ENCODE measurements at places on chromosomes 6 and 20.

DNA sequence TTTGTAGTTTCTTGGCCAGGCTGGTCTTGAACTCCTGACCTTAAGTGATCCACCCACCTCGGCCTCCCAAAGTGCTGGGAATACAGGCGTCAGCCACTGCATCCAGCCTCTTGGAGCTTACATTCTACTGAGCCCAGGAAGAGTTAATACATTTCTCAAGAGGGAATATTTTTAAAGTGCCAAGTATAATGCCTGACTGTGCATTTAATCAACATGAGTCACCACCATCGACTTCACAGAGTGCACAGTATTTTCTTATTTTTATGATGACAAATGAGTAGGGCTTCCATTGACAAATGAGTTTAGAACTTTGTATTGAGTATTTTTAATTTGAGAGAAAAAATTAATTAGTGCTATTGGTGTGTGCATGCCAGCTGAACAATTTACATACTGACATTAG, 72.2 kb downstream of the SASH1 start:
- DNase-seq = no peak

DNA sequence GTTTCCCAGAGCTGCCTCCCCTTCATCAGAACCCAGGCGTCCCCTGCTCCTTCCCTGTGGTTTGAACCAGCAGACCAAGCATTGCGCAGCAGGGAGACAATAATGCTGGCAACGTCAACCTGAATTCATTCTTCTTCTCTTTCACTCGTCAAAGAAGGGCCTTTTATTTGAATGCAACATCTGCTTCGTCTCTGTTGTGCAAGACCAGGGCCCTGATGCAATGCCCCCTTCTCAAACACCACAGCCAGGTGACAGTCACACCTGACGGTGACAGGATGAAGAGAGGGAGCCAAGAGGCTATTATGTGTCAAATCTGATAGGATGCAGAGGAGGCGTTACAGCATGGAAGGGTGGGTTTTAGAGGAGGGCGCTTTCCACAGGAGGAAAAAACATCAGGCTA, 8.0 kb downstream of the INSM1 start:
- no peak for DNase-seq

- no peak for DNase-seq
These were observed 106.5 kb upstream of the TIAM2 start for GRCh38 chr6:154888421-154889295.

- no peak for DNase-seq
These were observed 139.0 kb downstream of the JARID2 start for GRCh38 chr6:15384901-15385300.

DNA sequence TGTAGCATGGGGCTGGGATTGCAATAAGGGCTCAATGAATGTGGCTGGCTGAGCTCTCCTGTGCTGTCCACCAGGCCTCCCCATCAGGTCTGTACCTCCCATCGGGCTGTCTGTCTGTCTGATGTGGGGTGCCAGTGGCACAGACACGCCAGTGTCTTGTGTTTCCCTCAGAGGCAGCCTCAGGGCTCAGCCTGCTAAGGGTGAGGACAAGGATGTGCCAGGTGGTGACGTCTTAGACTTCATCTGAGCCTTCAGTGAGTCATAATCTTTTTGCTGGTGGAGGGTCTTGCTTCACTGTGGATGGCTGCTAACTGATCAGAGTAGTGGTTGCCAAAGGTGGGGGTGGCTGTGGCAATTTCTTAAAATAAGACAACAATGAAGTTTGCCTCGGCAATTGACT, 194.7 kb downstream of the NRN1 start:
- DNase-seq = peak; percentile 54

DNA sequence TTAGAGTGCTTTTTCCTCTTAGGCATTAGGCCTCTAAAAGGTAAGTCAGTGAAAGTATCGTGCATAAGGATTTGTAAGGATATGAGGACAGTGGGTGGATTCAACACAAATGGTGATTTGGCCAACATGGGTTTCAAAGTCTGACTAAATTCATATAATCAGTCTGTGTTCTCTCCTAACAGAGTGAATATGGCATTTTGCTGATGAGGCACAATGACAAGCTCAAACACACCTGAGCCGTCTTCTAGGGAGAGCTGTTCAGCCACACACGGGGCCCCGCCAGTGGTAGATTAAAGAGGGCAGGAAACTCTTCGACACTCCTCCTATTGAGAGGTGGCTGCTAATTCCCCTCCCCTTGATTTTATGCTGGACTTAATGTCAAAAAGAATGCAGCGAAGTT, 59.5 kb upstream of the PROKR2 start:
- DNase-seq = no peak

GRCh38 chr6:26428206-26428605, 12.1 kb upstream of the BTN3A3 start:
- DNase-seq = no peak

Measured in Jurkat, Clone E6-1 (cell line).